ENCODE measurements at places on chromosomes 1 and 21.

GRCh38 chr21:27584256-27584655 is 617.4 kb upstream of the ADAMTS5 start:
- no peak for DNase-seq

- no peak for DNase-seq
Observed at GRCh38 chr1:18721776-18722175, 91.1 kb downstream of the PAX7 start.

GRCh38 chr1:243575070-243575469 is 275.0 kb downstream of the AKT3 start:
- no peak for DNase-seq

DNA sequence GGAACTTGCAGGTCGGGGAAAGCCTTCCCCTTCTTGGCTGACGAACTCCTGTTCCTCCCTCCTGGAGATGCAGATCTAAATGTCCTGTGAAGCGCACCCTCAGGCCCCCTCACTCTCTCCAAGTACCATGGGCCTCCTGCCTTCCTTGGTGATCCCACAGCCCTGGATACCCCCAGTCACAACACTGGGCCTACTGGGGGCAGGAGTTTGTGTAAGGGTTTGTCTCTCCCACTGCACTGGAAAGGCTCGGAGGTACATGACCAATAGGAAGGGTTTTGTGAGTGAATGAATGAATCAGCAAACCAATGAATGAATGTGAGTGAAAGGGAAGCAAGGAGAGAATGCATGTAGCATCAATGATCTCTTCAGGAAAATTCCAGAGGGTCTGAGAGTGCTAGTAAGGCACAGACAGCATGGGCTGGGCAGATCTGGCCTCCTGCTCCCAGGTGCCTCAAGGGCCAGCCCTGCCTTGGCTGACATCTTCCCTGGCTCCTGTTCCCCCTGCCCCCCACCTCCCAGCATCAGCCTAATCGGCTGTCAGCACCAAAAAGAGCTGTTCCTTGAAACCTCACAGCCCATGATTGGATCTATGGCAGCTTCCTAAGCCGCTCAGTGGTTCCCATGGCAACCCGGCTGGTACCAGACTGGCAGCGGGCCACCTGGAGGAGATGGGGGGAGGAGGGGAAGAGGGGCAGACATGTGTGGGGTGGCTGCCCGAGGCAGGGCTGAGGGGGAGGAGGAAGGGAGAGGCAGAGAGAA is 95.8 kb downstream of the VWA5B1 start:
- no peak for DNase-seq

DNA sequence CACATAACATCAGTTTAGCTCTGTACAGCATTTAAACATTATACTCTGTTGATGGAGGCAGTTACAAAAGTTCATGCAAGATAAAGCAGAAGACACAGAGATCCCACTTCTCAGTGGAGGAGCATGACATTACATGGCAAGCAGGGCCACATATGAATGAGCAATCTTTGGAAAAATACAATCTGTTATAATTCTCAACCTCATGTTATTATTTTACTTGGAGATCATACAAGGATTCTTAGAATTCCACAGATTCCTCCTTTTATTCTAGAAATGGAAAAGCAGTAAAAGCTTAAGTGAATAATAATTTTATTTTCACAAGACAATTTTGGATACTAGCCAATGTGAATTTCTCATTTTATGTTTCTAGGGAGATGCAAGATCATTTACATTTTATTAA is 66.6 kb downstream of the IFI44 start:
- DNase-seq: no peak

- DNase-seq: peak; percentile 34
Observed at GRCh38 chr1:219710529-219711194, 97.8 kb upstream of the ZC3H11B start.

DNA sequence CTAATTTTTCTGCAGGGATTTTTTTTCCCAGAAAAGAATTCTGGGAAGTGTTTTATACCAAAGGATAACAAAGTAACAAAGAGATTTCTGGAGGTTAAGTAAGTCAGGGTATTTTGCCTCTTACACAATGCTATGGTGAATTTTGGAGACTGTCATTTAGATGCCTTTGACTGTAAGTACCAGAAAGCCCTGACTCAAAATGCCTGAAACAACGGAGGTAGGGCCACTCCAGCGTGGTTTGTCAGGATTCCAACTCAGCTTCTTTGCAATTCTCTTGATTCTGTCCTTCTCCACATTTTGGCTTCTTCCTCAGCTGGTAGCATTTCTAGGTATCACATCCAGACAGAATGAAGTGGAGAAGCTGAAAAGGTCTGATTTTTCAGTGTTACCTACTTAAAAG is 106.5 kb downstream of the UCHL5 start:
- no peak for DNase-seq

GRCh38 chr1:116418091-116418830 is 45.2 kb downstream of the ATP1A1 start:
- DNase-seq: peak; percentile 93

Data from kidney (tissue), 22 donors.